ENCODE measurements at places on chromosomes 1 and 21.

GRCh38 chr1:1872329-1872994 lies 18.4 kb downstream of the GNB1 start:
- no peak for DNase-seq

GRCh38 chr1:90841473-90841872 lies 124.4 kb upstream of the BARHL2 start:
- DNase-seq = no peak

- peak; percentile 81 for DNase-seq
These were observed 9.2 kb upstream of the SLAMF8 start for GRCh38 chr1:159817276-159818041.

DNA sequence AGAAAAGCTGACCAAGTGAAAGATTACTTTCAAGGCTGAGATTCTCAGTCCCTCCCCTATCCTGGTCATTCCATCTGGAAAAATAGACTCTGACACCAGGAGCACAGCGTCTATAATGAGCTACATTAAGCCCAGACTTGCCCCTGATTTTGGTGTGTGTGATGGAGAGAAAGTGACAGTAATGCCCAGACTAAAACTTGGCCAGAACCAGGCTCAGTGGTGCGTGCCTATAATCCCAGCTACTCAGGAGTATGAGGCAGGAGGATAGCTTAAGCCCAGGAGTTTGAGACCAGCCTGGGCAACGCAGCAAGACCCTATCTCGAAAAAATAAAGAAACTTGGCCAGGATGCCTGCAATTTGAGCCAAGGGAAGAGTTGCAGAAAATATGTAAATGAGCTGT lies 15.9 kb downstream of the PLEKHA6 start:
- DNase-seq = no peak

DNA sequence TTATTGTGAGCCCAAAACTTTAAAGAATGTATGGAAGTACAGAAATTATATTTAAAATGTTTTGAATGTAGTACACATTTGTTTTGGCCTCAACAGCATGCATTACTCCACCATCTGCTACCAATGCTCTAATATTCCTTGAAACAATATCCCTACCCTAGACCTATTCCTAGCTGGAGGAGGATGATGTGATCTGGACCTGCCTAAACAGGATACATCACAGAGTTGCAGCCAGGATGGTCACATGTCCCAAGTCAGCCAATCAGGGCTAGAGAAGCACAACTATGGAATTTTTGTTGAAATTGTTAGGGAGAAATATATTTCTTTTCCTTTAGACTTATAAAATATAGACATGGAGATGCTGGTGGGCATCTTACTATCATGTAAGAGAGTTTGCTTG lies 623.3 kb upstream of the NR5A2 start:
- no peak for DNase-seq
